ENCODE measurements at places on chromosomes 5 and 9.

DNA sequence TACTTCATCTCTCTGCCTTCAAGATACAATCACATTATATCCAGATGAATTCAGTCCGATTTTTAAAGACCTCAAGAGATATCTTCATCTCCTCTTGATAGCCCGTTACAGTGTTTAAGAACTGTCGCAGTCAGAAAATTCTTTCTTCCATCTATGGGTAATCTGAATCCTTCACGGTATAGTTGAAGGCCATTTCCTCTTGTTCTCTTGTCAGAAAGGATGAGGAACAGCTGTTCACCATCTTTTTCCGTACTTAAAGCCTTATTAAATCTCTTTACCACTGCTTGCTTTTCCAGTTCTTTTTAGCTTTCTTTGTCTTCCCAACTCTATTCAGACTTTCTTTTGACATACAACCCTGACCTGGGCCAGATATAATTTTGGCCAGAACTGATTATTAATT is 121.8 kb downstream of the XRCC4 start:
- DNase-seq: no peak

DNA sequence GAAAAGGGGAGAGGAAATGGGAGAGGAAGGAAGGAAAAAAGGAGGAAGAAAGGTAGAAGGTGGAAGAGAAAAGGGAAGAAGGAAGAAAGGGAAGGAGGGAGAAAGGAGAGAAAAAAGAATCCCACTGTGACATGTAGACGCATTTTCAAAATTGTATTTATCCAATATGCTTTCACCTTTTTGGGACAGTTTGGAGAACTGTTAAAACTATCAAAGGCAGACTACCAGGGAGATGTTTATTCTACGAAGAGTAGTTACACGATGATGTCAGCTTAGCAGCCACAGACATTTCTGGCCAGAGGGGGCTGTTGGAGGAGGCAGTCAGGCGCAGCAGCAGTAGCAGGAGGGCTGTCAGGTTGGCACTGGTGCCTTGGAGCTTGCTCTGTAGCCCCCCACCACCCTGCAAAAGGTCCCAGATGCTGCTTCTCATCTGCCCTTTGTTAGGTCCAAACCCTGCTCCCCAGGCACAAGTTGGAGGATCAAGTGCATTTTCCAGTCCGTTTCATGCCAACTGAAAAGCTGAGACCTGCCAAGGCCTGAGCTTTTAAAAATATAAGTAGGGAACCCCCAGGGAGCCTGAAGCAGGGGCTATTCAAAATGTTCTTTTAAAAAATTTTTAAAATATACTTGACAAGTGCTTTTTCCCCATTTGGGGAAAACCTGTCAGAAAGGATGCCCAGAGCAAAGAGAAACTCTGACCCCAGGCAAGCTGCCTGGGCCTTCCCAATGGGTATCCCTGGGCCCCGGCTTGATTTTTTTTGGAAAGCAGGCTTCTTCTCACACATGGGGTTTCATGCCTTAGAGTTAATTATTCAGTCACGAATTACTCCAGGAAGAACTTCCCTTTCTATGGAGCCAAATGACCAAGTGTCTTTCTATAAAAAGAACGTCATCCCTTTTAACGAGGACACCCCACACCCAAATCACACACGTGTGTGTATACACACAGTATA is 203.3 kb downstream of the SLIT3 start:
- DNase-seq: no peak

GRCh38 chr5:68180121-68181038 is 35.2 kb upstream of the PIK3R1 start:
- no peak for DNase-seq

GRCh38 chr5:14153932-14154731 is 11.0 kb downstream of the TRIO start:
- no peak for DNase-seq

GRCh38 chr5:74679966-74680365 is 5.1 kb upstream of the HEXB start:
- DNase-seq: no peak

GRCh38 chr5:116448450-116448849 is 126.2 kb downstream of the SEMA6A start:
- DNase-seq: no peak

- no peak for DNase-seq
Observed at GRCh38 chr5:178994580-178995340, at the start of gene GRM6. TSS of gene GRM6 (minus strand) at chr5:178995320. CDS start at chr5:178994944, 376 bp downstream.

DNA sequence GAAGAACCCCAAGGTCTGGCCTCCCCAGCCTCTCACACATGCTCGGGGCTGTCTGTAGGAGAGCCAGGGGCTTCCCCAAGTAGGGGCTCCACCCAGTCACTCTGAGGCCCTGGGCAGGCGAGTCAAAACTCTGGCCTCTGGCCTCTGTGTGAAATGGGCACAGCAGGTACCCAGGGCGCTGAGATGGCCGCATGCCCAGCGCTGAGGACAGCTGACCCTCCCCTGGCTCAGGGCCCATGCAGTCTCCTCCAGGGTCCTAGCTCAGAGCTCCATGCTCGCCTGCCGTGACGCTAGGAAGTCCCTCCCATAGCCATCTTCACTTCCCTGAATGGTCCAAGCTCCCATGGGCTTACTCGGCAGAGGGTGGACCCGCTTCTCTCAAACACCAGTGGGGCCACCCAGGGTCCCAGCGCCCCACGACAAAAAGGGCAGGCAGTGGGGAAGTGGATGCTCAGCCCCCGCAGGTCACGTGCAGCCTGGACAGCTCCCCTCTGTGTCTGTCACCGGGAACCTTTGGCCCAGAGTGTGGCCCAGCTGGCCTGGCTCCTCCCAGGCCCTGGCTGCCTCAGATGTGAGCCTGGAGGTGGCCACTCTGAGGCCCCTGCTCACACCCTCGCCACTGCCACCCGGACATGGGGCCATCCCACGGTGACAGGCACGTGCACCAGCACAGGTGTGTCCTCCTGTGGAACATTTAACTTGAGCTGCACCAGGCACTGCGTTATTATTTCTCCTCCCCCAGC is 12.2 kb upstream of the VAV2 start:
- DNase-seq: no peak

GRCh38 chr9:87620731-87621322 is 105.1 kb upstream of the CTSL start:
- no peak for DNase-seq

GRCh38 chr5:75734913-75735789 is 17.9 kb upstream of the POC5 start:
- DNase-seq: no peak

GRCh38 chr9:88759364-88759763 is 224.4 kb downstream of the NXNL2 start:
- DNase-seq: no peak

- DNase-seq: no peak
Observed at GRCh38 chr5:82158755-82159413, 119.3 kb downstream of the RPS23 start.

DNA sequence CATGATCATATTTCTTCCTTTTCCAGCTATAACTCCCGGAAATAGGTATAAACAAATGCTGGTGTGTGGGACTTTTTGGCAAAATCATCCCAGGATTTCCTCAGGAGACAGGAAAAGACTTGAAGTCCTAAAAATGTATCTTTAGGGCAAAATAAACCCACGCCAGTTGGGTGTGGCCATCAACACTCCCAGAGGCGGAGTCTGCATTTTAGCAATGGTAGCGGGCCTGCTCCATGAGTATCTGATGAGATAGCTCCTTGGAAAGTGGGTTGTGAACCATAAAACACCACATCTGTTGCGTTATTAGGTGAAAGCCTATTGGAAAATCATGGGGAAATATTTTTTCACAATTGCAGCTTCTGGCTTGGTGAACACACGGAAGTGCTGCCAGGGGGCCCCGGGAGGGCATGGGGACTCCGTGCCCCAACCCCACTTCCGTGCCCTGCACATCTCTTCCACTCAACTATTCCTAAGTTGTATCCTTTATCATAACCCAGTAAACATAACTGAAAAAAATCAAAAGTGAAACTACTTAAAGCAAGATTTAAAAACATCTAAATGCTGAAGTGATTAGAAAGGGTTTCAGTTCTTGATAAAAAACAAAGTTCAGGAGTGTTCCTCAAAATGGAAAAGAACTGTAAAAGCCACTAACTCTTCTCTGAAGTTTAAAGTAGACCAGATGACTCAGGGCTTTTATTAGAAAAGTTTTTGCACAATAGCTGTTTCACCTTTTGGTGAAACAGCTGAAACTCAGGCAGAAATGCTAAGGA is 111.2 kb downstream of the LRRC70 start:
- DNase-seq: no peak

DNA sequence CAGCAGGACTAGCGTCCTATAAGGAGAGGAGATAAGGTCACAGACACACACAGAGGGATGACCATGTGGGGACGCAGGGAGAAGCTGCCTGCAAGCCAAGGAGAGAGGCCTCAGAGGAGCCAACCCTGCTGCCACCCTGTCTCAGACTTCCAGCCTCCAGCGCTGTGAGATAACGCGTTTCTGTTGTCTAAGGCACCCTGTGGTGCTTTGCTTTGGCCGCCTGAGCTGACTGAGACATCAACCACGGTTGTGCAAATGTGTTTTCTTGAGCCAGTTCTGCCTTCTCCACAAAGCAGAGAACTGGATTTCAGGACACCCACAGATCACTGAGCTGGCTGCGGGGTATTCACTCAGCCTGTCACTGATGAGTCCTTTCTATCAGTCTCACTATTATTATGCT is 149.1 kb downstream of the NXNL2 start:
- no peak for DNase-seq

- DNase-seq: no peak
Observed at GRCh38 chr5:172180936-172181335, 7.1 kb downstream of the STK10 start.

GRCh38 chr9:98924946-98925820 is 18.5 kb upstream of the COL15A1 start:
- no peak for DNase-seq

DNA sequence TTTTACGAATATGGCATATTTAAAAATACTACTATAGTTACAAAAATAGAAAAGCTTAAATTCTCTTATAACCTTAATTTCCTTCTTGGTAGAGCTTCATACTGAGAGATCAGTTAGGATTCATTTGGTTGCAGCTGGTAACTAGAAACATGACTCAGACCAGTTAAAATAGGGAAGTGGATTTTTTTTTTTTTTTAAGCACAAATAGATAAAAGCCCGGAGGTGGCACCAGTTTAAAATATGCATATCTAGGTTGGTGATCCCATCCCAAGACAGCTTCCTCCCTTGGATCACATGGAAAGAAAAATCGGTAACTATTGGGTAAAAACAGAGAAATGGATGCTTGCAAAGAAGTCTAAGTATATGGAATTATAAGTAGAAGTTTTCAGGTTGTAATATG is 1634.3 kb downstream of the MAT2B start:
- DNase-seq: no peak

- DNase-seq: no peak
Observed at GRCh38 chr9:21672761-21673160, 129.7 kb upstream of the MTAP start.

DNA sequence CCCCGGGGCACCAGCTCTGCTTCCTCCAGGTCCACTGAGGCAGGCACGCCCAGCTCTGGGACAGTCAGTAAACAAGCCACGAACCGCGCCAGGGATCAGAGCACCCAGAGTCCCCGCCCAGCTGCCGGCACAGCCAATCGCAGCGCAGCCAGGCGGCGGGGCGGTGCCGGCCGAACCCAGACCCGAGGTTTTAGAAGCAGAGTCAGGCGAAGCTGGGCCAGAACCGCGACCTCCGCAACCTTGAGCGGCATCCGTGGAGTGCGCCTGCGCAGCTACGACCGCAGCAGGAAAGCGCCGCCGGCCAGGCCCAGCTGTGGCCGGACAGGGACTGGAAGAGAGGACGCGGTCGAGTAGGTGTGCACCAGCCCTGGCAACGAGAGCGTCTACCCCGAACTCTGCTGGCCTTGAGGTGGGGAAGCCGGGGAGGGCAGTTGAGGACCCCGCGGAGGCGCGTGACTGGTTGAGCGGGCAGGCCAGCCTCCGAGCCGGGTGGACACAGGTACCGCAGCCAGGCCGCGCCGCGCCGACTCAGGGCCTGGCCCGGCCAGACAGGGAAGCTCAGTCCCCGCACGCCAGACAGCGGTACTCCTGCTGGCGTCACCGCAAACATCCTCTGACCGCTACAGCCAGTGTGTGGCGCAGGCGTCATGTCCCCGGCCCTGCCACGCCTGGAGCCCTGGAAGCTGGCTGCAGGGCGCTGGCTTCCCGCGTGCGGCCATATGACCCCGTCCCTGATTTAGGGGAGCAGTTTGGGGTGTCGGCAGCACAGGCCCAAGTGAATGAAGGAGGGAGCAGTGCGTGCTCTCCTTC is at the start of gene CTSL:
Gene CTSL (plus strand): TSS at position 220 of the 810 bp plus-strand sequence. CDS start 1,485 bp downstream, outside the sequence.
- DNase-seq: peak; percentile 51

DNA sequence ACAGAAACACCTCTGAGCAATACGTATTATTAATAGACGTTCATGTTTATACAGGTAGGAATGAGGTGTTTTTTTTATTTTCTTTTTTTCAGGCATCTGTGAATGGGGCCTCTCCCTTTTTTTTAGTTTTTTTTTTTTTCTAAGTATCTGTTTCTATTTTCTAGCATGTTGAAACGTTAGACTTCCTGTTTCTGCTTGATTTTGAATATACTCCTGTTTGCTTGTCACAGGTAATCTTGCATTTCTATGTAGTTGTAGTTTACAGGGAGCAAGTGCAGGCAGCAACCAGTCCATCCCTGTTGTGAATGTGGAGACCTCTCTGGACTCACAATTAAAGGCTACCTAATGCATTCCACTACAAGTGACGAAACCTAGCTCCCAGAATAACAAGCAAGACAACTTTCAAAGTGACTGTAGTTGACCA is 22.8 kb upstream of the TNFAIP8 start:
- no peak for DNase-seq
